Stimulated activated CD8-positive, alpha-beta memory T cell treated with anti-CD3 and anti-CD28 coated beads, Interleukin-7, amount 100 ng/mL, for 1 hour (primary cell): ENCODE measurements at places on chromosomes 6 and 20.

- no peak for DNase-seq
Observed at GRCh38 chr6:54874349-54875048, 27.9 kb downstream of the FAM83B start.

DNA sequence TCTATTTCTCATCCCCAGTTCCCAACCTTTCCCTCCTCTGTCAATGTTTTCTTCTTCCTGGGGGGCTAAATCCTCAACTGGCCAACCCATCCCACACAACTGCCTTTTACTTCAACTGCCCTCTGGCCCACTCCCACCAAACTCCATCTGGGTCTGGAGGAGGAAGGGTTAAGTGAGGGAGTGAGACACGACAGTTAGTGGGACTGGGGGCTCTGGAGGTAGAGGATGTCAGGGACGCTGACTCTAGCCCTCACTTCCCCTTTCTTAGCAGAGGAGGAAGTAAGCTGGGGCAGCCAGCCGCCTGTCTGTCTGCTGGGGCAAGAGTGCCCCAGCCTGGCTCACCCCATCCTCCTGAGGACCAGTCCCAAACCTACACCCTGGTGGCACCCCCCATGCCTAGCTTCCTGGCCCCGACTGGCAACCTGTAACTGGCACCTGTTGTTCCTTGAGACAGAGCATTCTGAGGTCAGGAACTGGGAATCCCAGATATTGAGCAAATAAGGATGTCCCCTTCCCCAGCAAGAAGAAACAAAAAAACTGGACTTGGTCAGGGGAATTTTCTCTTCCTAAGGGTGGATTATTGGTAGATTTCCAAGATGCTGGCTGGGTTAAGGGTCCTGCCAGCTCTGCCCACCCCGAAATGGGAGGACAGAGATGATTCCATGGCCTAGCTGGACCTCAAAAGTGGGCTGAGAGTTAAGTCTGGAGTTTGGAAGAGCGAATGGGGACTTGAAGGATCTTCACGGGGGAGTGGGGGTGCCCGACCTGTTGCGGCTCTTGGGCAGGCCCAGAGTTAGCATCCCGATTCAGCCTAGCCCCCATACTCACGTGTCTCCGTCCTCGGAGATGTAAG lies 971 bp downstream of the NFKBIE start:
- DNase-seq, result no peak

DNA sequence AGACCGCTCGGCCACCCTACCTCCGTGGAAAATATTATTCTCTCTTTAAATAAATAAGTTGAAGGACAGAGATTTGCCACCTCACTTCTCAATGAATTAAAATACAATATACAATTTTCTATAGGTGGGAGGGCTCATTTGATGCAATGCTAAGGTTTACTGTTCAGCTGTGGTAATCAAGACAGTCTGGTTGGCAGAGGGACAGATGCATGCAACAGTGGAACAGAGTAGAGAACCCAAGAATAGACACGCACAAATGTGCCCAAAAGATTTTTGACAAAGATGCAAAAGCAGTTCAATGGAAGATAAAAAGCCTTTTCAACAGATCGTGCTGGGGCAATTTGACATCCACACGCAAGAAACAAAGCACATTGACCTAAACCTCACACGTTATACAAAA lies 145.2 kb downstream of the CEBPB start:
- no peak for DNase-seq

GRCh38 chr20:60222497-60222896 lies 264.3 kb downstream of the CDH26 start:
- DNase-seq, result no peak
